Mucosa of descending colon (tissue), 3 donors: ENCODE measurements at places on chromosomes 4 and X. TPM values are rescaled to one million over a fixed set of nuclear protein-coding genes. Genes with fewer than 3 reads are reported as not detected.

- DNase-seq, result no peak
Observed at GRCh38 chr4:41154010-41154813, 60.1 kb downstream of the APBB2 start.

Gene C4orf54
- 0.02 TPM for total RNA-seq

GRCh38 chr4:151418856-151419255 is 9.9 kb downstream of the FHIP1A start:
- DNase-seq, result no peak

- no peak for DNase-seq
Observed at GRCh38 chr4:121073004-121073435, 685 bp upstream of the NDNF start.

Gene F8A1
- total RNA-seq, result 27.8 TPM

DNA sequence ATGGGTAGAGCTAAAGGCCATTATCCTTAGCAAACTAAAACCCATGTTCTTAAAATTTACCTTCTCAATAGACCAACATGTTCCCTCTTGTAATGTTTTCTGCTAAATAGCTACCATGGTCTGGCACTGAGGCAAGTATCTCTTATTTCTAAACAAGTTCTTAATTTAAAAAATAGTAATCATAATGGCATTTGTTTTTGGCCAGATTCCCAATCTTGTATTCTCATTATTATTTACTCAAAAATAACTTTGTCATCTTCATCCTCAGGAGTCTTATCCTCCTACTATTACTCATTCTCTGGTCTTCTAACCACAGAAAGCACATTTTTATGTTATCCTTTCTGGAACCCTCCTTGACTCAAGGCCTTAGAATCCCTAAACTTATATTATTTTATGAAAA is 931.2 kb downstream of the CCSER1 start:
- DNase-seq, result no peak

Gene HCCS
- 39.7 TPM for total RNA-seq

Gene LINC00632
- 27.2 TPM for total RNA-seq

- no peak for DNase-seq
Observed at GRCh38 chr4:25031077-25031621, 403 bp upstream of the LGI2 start.

- DNase-seq, result no peak
Observed at GRCh38 chr4:106767991-106768390, 268.1 kb downstream of the DKK2 start.

DNA sequence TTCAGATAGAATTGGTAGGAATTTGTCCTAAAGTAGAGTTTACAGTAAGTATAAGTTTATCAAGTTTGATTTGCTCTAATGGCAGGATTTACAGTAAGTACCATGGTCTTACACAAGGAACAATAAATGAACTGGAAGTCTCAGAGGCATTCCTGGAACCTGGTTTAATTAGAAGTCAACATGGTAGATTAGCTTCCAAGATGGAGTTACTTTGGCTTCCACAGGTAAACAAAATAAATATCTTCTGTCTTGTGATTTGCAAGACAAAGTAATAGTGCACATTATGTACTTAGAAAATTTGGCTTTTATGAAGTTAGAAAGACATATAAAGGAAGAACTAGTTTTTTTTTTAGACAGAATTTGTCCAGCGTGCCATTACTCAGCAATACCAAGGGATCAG is 190.7 kb downstream of the GLUD2 start:
- DNase-seq, result no peak

DNA sequence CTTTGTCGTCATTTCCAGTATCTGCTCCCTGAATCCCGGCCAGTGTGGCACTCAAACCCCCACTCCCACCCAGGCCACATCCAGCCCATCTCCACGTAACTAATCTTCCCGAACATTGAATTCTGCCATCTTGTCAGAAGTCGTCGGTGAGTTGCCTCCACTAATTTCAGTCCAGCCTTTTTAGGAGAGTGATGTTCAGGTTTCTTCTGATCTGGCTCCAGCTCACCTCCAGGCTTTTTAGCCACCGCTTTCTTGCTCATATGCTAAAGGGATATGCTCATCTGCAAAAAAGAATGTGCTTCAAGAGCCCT is 1.3 kb downstream of the TMEM165 start:
- no peak for DNase-seq

Gene MAGED4B
- 3.7 TPM for total RNA-seq

DNA sequence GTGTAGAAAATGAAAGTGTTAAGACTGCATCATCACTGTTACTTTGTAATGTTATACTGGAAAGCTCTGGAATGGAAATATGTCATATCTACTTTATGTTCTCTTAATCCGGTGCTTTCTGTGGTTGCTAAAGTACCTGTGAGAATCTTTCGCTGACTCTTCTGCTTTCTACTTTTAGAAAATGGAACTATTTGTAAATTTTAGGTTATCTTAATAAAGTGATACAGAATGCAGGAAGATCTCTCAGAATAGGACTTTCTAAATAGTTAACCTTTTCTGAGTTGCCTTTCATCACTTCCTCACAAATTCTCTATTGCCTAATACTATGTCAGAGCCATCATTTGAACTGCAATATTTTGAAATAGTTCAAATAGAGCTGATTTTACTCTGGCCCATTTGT is 69.3 kb downstream of the BMP2K start:
- DNase-seq, result no peak

Gene CXCR3
- 1.9 TPM for total RNA-seq

Gene FMR1NB
- total RNA-seq, result not detected

DNA sequence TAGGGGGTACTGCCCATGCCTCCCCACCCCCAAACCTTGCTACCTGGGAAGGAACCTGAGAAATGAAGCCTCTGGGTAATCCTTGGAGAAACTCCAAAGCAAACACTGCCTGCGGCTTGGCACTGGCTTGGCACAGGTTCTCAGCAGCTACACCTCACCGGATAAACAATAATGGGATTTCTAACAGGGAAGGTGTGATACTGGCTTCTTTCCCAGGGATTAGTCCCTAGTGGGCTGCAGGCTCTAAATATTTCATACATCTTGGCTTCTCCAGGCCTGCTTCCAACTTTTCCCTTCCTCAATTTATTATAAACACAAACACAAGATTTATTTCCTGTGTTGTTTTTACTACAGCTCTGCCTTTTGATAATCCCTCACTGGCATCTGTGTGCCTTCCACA is 12.5 kb downstream of the SEC24D start:
- peak; percentile 53 for DNase-seq

DNA sequence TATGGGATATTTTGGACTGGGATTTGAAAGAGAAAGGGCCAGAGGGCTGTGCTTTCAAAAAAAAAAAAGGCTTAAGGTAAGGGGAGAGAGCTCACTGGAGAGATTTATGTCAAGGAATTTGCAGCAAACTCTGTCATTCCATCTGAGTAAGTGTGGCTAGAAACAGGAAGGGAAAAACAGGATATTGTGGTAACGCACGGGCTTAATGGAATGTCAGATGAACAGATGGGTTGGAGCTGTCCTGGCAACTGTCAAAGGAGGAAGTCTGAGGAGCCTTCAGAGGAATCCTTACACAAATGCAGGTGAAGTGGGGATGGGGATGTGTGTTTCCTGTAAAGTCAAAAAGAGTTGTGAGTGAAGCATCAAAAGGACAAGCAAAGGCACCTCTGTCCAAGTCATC is 15.1 kb upstream of the NKX3-2 start:
- no peak for DNase-seq

Gene EGF
- 2.6 TPM for total RNA-seq

Gene MRFAP1L1
- total RNA-seq, result 49.0 TPM

DNA sequence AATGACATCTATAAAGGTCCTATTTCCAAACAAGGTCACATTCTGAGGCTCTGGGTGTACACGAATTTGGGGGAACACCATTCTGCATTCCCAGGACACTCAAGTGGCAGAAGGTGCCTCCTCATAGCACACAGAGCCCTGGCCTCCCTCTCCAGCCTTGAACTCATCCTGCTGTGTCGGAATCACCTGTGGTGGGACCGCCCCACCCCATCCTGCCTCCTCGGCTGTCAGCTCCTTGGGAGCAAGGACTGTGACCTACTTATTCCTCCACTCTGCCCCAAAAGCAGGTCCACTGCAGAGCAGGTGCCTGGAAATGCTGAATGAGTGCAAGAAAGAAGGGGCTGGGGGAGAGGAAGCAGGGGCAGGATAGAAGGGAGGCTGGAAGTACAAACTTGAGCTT is 33.5 kb downstream of the HTRA3 start:
- no peak for DNase-seq

Gene SPANXD
- not detected for total RNA-seq

- DNase-seq, result no peak
Observed at GRCh38 chr4:30903502-30904214, 183.5 kb downstream of the PCDH7 start.

GRCh38 chr4:185534866-185535611 is at the start of gene PDLIM3:
Gene PDLIM3 (minus strand): TSS chr4:185535507. CDS start chr4:185535434, 73 bp downstream.
- peak; percentile 34 for DNase-seq

- no peak for DNase-seq
Observed at GRCh38 chr4:48212165-48212564, 57.5 kb downstream of the TEC start.

DNA sequence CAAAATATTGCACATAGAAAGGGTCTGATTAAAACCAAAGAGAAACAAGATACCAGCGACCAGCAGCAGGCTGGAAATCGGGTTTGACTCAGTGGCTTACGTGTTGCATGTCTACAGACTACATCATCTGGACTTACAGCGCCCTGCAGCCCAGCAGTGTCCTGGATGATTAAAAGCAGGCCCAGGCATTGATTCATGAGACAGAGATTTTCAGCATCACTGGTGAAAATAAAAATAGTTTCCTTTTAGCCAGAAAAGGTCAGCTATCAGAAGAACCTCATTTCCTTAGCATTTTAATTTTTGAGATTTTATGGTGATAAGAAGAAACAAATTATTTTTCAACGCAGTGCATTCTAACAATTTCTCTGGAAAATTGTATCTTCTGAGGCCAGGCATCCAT is 190.6 kb downstream of the PTTG2 start:
- DNase-seq, result no peak

DNA sequence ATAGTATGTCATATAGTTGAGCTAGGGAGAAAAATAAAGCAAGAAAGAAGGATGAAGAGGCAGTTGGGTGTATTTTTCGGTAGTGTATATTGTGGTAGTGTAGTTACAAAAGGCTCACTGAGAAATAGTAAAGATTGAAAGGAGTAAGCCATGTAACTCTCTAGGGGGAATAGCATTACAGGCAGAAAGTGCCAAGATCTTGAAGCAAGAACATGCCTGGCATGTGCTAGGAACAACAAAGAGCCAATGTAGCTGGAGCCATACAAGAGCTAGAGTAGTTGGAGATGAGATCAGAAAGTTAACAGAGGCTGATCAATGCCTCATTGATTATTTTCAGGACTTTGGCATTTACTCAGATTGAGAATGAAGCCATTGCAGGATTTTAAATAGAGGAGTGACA is 3.0 kb downstream of the ABCE1 start:
- DNase-seq, result no peak

- DNase-seq, result peak; percentile 58
Observed at GRCh38 chr4:153791746-153792617, 3.1 kb upstream of the SFRP2 start.

Gene PIN4
- total RNA-seq, result 10.8 TPM

Gene CABS1
- not detected for total RNA-seq

Gene SHROOM3
- 158 TPM for total RNA-seq

DNA sequence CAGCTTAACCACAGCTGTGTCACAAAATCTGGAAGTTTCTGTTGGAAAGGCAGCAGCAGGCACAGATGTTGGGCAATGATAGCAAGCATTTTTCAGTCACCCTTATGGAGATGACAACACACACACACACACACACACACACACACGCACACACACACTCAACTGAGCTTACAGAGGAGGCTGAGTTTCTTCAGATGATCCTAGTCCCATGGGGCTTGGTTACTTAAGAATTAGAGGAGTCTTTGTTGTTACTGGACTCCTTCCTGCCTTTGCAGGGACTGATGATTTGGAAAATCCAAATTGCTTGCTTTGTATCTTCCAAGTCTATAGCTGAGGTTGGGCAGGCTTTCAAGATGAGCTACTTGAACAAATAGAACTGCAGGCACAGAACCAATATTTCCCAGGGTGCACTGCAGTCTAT is 740.1 kb upstream of the PITX2 start:
- no peak for DNase-seq

Gene TENM3
- total RNA-seq, result 19.2 TPM

Gene LAMTOR3
- total RNA-seq, result 42.4 TPM

GRCh38 chr4:88745581-88746163 is 48.0 kb upstream of the NAP1L5 start:
- DNase-seq, result no peak
